A549 treated with dexamethasone at 1 μM for 4 hours (cell line): ENCODE measurements at places on chromosomes 13 and 19. TPM values are rescaled to one million over a fixed set of nuclear protein-coding genes. Genes with fewer than 3 reads are reported as not detected.

The TEX26 gene
- not detected in 5 replicates for total RNA-seq

The TPTE2 gene
- total RNA-seq = not detected in 5 replicates

The RFPL4A gene
- 0.61 to 1.2 TPM (median 0.88 TPM) in 5 replicates for total RNA-seq

The PIP5K1C gene
- 12.7 to 15.9 TPM (median 14.9 TPM) in 5 replicates for total RNA-seq

The MAST1 gene
- total RNA-seq = 0.92 to 2.2 TPM (median 1.7 TPM) in 5 replicates

The KIR2DL1 gene
- total RNA-seq = not detected in 5 replicates

The ARHGAP45 gene
- total RNA-seq = 2.8 to 6.4 TPM (median 5.2 TPM) in 5 replicates

The BLOC1S3 gene
- total RNA-seq = 28.9 to 38.4 TPM (median 36.0 TPM) in 5 replicates

The RNF225 gene
- 0.11 to 0.19 TPM (median 0.17 TPM) in 3 of 5 replicates, not detected in the others for total RNA-seq

The LRRC4B gene
- total RNA-seq = 0.33 to 0.63 TPM (median 0.54 TPM) in 5 replicates

The MED29 gene
- 66.9 to 81.5 TPM (median 79.2 TPM) in 5 replicates for total RNA-seq

The ODAD3 gene
- 0.92 to 1.9 TPM (median 1.4 TPM) in 5 replicates for total RNA-seq

The SLC10A2 gene
- not detected in 5 replicates for total RNA-seq

The PDE4A gene
- 3.3 to 5.2 TPM (median 4.7 TPM) in 5 replicates for total RNA-seq

The ZNF85 gene
- 0.20 TPM in 1 of 5 replicates, not detected in the others for total RNA-seq

The ZNF681 gene
- total RNA-seq = not detected in 5 replicates

The MYO16 gene
- 0.04 to 0.09 TPM (median 0.07 TPM) in 5 replicates for total RNA-seq

The C5AR1 gene
- total RNA-seq = 1.2 to 3.3 TPM (median 2.4 TPM) in 5 replicates

The ACER1 gene
- not detected in 5 replicates for total RNA-seq

The PSPN gene
- total RNA-seq = 0.52 to 1.1 TPM (median 0.96 TPM) in 5 replicates

The STXBP2 gene
- total RNA-seq = 28.4 to 45.3 TPM (median 38.6 TPM) in 5 replicates

The EID2B gene
- total RNA-seq = 5.8 to 7.8 TPM (median 7.2 TPM) in 5 replicates

The SELENOV gene
- 0.05 TPM in 1 of 5 replicates, not detected in the others for total RNA-seq

The ANGPTL8 gene
- not detected in 5 replicates for total RNA-seq

The TMPRSS9 gene
- total RNA-seq = 0.04 TPM in 1 of 5 replicates, not detected in the others

The OSCAR gene
- total RNA-seq = 0.15 to 0.33 TPM (median 0.27 TPM) in 5 replicates

The ZNF835 gene
- not detected in 5 replicates for total RNA-seq

The PRRG2 gene
- total RNA-seq = 0.62 to 0.97 TPM (median 0.64 TPM) in 5 replicates

The OR7A5 gene
- not detected in 5 replicates for total RNA-seq

The DPF1 gene
- total RNA-seq = 3.7 to 5.1 TPM (median 4.8 TPM) in 5 replicates

The HSH2D gene
- 0.10 TPM in 1 of 5 replicates, not detected in the others for total RNA-seq

The STK24 gene
- total RNA-seq = 70.8 to 84.5 TPM (median 82.4 TPM) in 5 replicates
